Stimulated activated CD8-positive, alpha-beta memory T cell treated with anti-CD3 and anti-CD28 coated beads, Interleukin-15, amount 100 ng/mL, for 24 hours (primary cell): ENCODE measurements at places on chromosomes 2 and 18.

GRCh38 chr18:38496222-38496793, 930.7 kb upstream of the CELF4 start:
- DNase-seq, result no peak

DNA sequence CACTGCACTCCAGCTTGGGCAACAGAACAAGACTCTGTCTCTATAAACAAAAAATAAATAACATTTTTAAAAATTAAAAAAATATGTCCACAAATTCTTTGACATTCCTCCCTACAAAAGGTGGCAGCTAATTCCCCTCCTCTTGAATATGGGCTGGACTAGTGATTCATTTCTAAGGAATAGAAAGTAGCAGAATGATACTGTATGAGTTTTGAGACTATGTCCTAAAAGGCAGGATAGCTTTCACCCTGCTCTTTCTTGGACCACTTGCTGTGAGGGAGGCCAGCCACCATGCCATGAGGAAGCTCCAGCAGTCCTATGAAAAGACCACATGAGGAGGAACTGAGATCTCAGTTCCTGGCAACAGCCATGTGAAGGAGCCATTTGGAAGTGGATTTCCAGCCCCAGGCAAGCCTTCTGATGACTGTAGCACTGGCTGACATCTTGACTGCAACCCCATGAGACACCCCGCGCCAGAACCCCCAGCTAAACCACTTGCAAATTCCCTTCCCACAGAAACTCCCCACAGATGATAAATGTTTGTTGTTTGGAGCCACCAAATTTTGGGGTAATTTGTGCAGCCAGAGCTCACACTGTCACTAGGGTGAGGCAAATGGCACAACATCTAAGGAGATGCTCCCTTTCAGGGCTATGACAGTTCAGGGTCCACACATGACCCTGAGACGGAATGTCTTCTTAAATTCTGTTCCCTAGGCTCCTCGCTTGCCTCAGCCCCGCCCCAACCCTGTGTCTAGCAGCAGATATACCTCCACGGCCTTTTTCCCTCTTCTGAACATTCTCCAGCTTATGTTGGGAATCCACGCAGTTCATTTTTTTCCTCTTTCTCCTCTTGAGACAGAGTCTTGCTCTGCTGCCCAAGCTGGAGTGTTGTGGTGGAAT, 17.1 kb upstream of the ATOH8 start:
- no peak for DNase-seq

- no peak for DNase-seq
Observed at GRCh38 chr2:38613126-38613848, 10.6 kb upstream of the HNRNPLL start.

GRCh38 chr2:4053769-4054493, 350.6 kb downstream of the DCDC2C start:
- no peak for DNase-seq

GRCh38 chr2:148906124-148906523, 31.1 kb downstream of the KIF5C start:
- DNase-seq, result no peak

DNA sequence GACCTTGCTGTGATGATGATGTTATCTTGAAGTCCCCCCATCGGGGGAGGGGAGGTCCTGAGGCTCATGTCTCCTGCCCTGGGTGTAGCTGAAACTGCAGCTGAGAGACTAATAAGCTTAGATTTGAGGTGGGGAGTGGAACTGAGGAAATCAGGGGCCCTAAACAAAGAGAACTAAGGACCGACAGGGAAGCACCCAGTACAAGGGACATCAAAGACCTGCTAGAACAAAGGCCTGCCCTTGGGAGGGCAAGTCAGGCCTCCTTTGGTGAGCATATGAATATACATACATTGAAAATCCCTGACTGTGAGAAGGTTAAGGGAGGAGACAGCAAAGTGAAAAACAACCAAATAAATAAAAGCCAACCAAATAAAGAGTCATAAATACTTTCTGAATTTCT, 1132.5 kb upstream of the CELF4 start:
- DNase-seq, result no peak

DNA sequence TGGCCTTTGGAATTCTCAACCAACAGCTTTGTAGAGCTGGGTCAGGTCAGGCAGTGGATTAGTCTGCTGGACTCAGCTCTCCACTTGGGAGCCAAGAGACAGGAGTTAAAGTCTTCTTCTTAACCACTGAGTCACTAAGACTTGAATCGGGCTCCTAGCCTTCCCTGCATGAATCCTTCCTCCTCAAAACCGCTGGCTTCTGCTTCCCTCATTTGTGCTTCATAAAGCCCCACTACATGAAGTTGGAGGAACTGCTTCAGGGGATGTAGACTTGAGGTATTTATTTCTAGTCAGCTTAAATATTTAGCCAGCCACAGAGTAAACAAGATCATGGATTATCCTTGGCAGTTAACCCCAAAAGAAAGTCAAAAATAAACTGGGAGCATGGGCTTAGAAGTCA, 536.3 kb upstream of the TNP1 start:
- no peak for DNase-seq

DNA sequence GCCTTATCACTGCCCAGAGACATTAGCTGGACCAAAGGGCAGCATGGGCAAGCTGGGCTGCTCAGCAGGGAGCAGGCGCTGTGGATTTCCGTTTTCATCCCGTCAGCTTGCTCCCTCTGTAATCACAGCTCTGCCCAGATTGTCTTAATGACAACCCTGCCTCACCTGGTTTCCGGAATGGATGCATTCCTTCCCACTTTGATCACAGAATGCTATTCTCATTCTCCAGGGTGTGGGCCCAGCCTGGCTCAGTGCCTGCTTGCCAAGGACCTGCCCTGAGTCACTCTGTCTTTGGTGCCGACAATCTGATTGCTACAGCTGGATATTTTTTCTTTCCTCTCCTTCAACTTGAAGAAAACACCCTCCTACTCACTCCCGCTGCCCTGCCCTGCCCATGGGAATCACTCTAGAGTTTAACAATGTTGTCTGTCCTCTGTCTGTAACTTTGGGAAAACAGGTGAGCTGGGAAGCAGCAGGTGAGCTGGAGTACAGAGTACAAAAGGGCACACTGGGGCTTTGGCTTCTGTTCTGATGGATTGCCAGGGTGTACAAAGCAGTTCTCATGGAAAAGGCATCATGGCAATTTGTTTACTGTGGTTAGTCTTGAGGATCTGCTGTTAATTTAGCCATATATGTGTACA, 27.2 kb upstream of the FAM136A start:
- no peak for DNase-seq

- DNase-seq, result no peak
Observed at GRCh38 chr2:9244985-9245544, 38.5 kb downstream of the ASAP2 start.

- DNase-seq, result no peak
Observed at GRCh38 chr2:227205701-227206100, 41.3 kb downstream of the COL4A3 start.

- DNase-seq, result no peak
Observed at GRCh38 chr2:190410166-190410565, 2.0 kb downstream of the MFSD6 start.

DNA sequence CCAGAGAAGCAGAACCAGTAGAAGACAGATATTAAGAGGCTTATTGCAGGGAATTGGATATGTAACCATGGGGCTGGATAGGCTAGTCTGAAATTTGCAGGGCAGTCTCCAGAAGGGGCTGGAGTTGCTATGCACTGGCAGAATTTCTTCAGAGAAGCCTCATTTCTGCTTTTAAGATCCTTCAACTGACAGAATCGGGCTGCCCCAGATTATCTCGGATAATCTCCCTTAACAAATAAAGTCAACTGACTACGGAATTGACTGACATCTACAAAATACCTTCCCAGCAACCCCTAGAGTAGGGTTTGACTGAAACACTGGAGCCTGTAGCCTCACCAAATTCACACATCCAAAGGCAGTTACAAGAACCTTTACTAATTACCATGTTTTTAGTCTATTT, 136.4 kb downstream of the SOCS6 start:
- no peak for DNase-seq

DNA sequence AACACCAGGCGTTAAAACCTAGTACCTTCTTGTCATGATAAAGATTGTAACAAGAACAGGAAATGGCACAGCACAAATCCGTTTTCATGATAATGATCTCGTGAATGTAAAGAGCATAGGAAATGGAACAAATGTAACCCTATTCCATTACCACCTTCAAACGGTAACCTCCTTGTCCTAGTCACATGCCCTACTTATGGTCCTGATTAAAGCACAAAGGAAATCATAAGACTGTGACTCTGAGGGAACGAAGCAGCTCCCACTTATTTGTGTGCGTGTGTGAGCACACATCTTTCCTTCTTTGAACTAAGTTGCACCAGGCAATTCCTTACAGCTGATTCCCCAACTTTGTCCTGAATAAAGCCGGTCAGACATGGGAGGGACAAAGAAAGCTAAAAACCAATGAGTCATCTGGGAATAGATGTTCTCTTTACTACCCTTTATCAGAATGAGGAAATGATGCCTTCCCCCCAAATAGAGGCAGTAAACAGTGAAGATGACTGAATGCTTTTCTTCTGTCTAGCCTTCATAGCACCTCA, 192.6 kb downstream of the IKZF2 start:
- DNase-seq, result no peak

GRCh38 chr2:43222475-43223309, 3.7 kb downstream of the ZFP36L2 start:
- DNase-seq, result no peak

- DNase-seq, result no peak
Observed at GRCh38 chr2:101817481-101817880, 120.0 kb downstream of the MAP4K4 start.

DNA sequence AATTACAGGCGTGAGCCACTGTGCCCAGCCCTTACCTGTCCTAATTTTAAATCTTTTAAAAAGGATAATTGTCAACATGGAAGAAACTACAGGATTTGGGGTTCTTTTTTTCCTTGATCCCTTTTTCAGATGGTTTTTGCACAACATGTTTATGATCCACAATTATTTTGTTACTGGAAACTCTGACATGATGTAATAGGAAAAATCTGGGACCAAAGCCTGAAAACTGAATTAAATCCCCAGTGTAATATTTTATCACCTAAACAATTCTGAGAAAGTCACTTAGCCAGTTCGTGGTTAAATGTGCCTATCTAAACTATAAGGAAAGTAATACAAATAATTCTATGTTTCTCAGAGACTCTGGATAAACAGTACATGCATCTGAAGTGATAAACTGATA, 1649.7 kb downstream of the LRP1B start:
- no peak for DNase-seq

GRCh38 chr2:117128461-117128860, 686.0 kb upstream of the DDX18 start:
- no peak for DNase-seq

GRCh38 chr18:58591286-58591685, 37.6 kb downstream of the ALPK2 start:
- DNase-seq, result no peak

- no peak for DNase-seq
Observed at GRCh38 chr2:233213011-233213410, 38.5 kb upstream of the ATG16L1 start.

GRCh38 chr2:34012715-34013302, 413.7 kb upstream of the FAM98A start:
- DNase-seq, result no peak

DNA sequence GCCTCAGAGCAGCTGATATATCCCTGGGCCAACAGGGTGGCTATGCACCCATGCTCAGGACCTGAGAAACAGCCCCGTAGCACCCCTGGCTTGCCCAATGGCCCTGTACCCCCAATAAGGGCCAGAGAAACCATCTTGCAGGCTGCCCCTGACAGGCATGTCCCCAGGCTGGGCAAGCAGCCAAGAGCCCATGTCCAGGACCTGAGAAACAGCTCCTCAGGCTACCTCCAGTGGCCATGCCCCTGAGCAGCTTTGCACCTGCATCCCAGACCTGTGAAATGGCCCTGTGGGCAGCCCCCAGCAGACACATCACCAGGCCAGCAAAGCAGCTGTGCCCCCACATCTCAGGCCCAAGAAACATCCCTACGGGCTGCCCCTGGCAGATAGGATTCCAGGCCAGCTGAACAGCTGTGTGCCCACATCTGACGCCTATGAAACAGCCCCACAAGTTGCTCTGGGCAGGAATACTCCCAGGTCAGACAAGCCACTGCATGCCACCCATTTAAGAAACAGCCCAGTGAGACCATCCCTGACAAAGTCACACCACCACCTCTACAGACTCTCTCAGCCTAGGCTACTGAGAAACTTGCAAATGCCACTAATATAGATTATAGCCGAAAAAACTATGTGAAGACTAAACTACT, 84.1 kb downstream of the TMEM237 start:
- no peak for DNase-seq

GRCh38 chr18:22001912-22002487, 167.4 kb upstream of the GATA6 start:
- DNase-seq, result no peak

DNA sequence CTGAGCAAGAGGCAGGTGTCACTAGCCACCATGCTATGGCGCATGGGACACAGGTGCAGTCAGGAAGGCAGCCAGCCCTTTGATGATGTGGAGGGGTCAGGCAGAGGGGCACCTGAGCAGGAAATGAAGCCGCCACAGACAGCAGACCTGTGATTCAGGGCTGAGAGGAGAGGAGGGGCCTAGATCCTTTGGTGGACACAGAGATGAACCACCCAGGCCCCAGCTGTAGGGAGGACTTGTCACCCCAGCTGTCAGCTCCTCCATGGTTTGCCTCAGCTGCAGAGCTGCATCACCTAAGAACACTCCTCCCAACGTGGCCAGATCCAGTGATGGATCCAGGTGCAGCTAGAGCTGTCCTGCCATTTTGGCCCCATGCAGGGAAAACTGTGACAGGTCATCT, 11.6 kb downstream of the ASB18 start:
- DNase-seq, result no peak

GRCh38 chr18:9418047-9418690, 57.1 kb upstream of the RALBP1 start:
- no peak for DNase-seq

- DNase-seq, result no peak
Observed at GRCh38 chr2:212659441-212659840, 120.8 kb upstream of the ERBB4 start.

GRCh38 chr2:99261242-99261641, 5.8 kb upstream of the LYG2 start:
- no peak for DNase-seq

DNA sequence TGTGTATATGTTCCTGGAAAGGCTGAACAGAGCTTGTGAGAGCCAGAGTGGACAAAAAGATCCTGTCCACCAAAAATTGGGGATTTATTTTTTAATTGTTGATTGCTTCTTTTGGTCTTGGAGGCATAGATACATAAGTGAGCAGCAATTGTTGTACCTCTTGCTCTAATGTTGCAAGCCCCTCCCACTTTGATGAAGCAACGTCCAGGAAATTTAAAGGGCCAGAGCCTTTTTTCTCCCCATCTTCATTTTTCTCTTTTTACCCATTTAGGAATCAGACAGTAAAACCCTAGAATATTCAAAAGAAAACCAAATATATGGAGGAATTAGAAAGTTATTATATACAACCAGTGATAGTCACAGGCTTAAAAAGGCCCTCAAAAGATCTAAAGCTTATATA, 871.8 kb upstream of the NRXN1 start:
- DNase-seq, result no peak
